ENCODE measurements at places on chromosomes 3 and 15.

GRCh38 chr3:17179381-17180205 lies 294.8 kb downstream of the PLCL2 start:
- peak; percentile 52 for DNase-seq

DNA sequence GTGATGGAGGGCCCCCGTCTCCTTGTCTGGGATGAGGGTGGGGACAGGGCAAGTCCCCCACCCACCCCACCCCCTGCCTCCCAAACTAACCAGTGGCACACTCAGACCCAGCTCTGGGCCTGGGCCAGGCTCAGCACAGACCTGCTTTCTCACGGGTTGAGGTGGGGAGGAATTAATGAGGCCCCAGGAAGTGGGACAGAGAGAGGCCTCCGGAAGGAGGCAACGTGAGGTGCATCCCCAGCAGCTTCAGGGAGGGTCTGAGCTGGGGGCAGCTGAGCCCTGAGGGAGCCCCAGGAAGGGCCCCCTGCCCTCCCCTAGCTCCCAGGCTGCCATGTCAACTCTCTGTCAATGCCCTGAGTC lies 15.0 kb upstream of the GNAI2 start:
- no peak for DNase-seq

GRCh38 chr3:37115446-37115845 lies 58.9 kb downstream of the LRRFIP2 start:
- no peak for DNase-seq

- DNase-seq = no peak
Measured at GRCh38 chr3:187807086-187807862, 62.0 kb upstream of the BCL6 start.

DNA sequence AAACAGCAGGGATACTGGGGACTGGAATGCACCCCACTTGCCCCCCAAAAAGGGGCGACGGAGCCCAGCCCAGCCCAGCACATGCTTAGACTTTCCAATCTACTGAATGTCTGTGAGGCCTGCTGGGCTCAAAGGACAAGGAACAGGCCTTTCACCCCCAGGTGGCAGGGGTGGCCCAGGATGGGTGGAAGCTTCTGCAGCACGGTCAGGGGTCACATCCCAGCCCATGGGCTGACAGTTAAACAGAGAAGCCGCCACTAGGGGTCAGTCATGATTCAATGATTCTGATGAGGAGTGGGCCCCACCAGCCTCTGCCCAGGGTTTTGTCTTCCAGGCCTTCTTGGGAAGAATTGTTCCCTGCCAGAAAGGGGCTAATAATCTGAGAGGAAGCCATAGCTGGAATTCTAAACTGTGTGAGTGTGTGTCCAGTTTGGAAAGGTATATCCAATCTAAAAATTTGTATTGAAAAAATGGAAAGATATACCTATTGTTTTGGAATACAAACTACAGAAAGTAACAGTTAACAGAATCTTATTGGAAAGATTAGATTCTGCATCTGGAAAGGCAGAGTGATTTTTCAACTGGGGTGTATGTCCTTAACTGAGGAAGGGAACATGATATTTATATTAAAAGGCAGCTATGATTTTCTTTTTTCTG lies 2.2 kb downstream of the CHRNB4 start:
- DNase-seq = no peak

GRCh38 chr15:88657326-88658069 lies 18.7 kb downstream of the ISG20 start:
- no peak for DNase-seq
